C1 segment of cervical spinal cord (tissue), 14 donors: ENCODE measurements at places on chromosomes 5 and 9.

GRCh38 chr5:141815051-141815795 lies 63.0 kb downstream of the PCDH1 start:
- no peak for DNase-seq

DNA sequence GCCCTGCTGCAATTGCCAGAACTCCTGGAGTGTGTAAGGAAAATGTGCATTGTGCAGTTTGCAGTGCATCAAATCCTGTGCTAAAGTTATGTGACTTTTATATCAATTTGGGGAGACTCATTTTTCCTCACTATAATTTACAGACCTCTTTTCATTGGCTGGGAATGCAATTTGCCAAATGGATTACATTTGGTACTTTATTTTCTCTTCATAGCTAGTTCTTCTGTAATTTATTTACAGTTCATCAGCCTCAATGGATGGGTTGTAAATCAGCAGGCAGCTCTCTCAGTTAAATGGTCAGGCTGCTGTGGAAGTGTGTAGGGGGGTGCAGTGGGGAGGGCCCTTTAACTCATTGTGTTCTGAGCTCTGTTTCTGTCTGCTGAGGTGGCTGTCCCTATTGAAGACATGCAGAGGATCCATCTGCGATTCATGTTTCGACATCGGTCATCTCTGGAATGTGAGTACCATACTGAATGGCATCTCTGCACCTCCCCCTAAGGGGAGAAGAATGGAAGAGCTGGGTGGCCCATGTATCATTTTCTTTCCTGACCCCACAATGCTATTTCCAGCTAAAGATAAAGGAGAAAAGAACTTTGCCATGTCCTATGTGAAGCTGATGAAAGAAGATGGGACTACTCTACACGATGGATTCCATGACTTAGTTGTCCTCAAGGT lies 74.6 kb downstream of the DOCK2 start:
- DNase-seq = no peak

DNA sequence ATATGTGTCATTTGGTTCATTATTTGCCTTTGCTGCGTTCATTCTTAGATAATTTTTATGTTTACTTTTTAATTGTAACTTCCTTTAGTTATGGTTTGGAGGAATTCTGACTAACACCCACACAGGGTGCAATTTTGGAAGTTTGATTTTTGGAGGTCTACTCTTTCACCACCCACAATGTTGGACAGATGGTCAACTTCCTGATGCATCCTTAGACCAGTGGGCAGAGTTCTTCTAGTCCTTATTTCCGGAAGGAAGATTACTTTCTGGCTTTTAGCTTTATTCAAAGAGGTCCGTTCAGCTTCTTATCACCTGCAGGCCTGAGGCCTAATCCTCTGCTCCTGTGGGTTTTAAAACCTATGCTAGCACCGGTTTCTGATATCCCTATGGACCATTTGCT lies 126.7 kb downstream of the MTX3 start:
- DNase-seq = no peak

GRCh38 chr9:10112070-10112469 lies 500.7 kb downstream of the PTPRD start:
- DNase-seq = no peak

DNA sequence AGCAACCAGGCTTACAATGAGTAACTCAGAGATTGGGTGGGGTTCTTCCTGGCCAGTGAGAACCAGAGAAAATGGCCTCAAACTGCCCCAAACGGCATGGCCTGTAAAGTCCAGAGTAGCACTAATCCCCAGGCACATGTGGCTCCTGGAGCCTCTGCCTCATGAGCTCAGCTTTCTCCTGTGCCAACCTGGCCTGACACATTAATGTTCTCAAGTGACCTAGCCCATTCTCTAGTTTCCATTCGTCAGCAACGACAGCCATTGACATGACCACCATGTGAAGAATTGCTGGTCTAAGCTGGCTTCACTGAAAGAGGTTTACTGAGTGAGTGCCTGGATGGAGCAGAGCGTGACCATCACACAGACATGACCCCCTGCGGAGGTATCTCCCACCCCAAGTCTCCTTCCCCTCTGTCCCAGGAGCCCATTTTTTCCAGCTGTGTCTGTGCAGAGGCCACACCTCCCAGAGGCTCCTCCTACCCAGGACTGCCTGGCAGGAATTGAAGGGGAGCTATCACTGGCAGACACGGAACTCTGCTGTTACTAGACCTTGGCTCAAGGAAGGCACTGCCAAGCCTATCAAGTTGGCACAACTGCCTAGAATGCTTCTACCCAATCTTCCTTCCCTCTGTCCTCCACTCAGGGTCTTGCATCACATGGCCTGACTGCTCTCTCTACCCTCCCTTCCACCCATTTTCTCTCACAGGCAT lies 59.0 kb upstream of the BOD1 start:
- no peak for DNase-seq
